ENCODE measurements at places on chromosomes 7 and 10. TPM values are rescaled to one million over a fixed set of nuclear protein-coding genes. Genes with fewer than 3 reads are reported as not detected.

Gene NKX1-2
- not detected for total RNA-seq

GRCh38 chr10:75845176-75845947, 413.9 kb downstream of the LRMDA start:
- H3K27ac ChIP-seq: no peak overlapping the region
- no peak overlapping the region for H3K4me3 ChIP-seq
- H3K36me3 ChIP-seq: no peaks in the 10 kb centered on the region
- no peak for DNase-seq
- H3K27me3 ChIP-seq: no peaks in the 10 kb centered on the region
- H3K4me1 ChIP-seq: peaks cover 12% of the 10 kb centered on the region

DNA sequence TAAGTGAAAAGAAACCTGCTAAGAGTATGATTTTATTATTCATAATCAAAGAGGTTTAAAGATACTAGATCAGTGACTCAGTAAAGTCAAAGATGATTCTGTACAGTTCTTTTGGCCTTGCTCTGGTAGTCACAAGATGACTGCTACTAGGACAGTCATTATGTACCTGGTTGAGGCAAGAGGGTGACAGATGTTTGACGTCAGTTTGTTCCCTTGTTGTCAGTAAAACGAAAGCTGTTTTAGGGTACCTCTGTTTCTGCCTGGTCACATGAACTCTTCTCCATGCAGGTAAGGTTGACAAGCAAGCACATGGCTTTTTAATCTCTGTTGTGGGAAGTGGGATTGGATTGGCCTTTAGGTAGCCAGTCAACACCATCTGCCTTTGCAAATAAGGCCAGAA, 308.0 kb downstream of the EXOC4 start:
- no peaks in the 10 kb centered on the region for H3K36me3 ChIP-seq
- no peak for DNase-seq
- no peak overlapping the region for H3K4me3 ChIP-seq
- no peak overlapping the region for H3K27ac ChIP-seq

DNA sequence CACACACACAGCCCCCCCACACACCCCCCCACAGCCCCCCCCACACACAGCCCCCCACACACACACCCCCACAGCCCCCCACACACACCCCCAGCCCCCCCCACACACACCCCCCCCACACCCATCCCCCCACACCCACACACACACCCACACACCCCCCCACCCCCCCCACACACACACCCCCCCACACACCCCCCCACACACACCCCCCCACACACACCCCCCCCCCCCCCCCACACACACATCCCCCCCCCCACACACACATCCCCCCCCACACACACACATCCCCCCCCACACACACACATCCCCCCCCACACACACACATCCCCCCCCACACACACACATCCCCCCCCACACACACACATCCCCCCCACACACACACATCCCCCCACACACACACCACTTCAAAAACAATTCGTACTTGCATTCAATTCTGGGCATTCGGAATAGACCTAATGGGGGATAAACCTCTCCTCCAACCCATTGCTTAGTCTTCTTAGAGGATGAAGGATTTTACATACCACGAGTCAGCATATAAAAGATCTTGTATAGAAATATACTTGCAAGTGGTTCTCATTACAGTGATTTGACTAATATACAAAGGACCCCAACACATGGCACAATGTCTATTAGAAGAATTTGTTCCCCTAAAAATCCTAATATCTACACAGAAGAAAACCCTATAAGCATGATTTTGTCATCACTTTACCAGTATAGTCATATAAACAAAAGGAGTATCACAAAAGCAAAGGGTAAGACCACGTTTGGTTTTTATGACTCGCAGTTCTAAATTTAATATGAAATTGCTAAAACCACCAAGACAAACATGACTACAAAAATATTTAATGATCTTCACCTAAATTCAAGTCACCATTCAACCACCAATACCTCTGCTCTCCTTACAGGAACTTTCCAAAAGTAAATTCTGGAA, 80.9 kb downstream of the DIP2C start:
- H3K27ac ChIP-seq: no peak overlapping the region
- H3K27me3 ChIP-seq: no peaks in the 10 kb centered on the region
- no peaks in the 10 kb centered on the region for H3K4me1 ChIP-seq
- H3K4me3 ChIP-seq: no peak overlapping the region
- no peaks in the 10 kb centered on the region for H3K36me3 ChIP-seq

Gene CPXM2
- 6.3 TPM for total RNA-seq

GRCh38 chr7:19336836-19337383, 191.7 kb upstream of the FERD3L start:
- H3K36me3 ChIP-seq: no peaks in the 10 kb centered on the region
- no peak for DNase-seq
- no peaks in the 10 kb centered on the region for H3K4me1 ChIP-seq
- no peaks in the 10 kb centered on the region for H3K27me3 ChIP-seq
- no peak overlapping the region for H3K4me3 ChIP-seq
- no peak overlapping the region for H3K27ac ChIP-seq

DNA sequence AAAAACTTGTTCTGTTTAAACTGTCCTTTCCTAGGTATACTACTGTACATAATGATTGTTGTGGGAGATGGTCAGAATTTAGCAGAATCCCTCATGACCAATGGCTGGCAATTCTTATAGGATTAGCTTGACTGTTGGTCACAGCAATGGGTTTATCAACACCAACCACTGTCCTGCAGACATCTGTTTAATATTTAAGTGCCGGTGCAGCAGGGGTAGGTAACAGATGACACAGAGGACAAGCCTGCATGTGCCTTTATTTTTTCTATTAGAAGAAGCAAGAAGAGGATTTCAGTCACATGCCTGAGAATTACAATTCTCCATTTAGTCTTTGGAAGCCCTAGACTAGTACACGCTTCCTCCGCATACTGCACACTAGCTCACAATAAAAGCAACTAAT, 48.4 kb downstream of the CCDC6 start:
- H3K27me3 ChIP-seq: no peaks in the 10 kb centered on the region
- H3K27ac ChIP-seq: no peak overlapping the region
- H3K36me3 ChIP-seq: no peaks in the 10 kb centered on the region
- H3K4me1 ChIP-seq: peaks cover 8% of the 10 kb centered on the region
- no peak for DNase-seq

DNA sequence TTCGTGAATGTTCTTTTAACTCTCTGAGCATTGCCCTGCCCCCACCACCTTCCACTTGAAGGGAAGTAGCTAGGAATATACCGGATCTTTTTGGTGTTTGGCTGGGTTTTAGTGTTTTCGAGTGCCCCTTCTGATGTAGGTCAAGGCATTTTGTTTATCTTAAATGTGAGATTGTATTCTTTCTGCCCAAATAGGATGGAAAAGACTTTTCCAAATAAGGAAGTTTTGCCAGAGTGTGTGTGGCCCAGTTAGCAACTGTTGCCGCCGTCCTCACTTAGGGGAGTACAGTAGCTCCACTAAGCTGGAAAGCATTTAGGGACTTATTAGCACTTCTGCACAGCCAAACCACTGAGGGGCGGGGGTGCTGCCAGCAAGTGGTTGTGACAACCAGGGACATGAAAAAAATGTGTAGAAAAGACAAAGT, 29.8 kb upstream of the VCL start:
- DNase-seq: no peak
- no peaks in the 10 kb centered on the region for H3K27me3 ChIP-seq
- no peaks in the 10 kb centered on the region for H3K36me3 ChIP-seq
- no peak overlapping the region for H3K4me3 ChIP-seq

DNA sequence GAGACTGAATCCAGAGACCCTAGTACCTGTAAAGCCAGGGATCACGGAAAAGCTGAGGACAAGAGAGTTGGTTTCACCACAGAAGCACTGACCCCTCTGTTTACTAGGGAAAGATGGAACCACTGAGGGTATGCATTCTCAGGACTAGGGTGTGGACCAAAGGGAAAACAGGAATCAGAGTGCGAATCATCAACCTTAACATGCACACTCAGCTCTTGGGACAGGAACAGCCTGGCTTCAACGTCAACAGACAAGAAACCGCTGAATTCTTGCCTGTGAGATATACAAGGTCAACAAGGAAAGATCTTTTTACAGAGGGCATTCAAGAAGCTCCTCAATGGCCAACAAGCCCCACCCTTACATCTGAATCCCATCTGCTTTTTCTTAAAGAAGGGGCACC, 14.9 kb downstream of the TNRC18 start:
- peaks cover 41% of the 10 kb centered on the region for H3K4me1 ChIP-seq
- peaks cover 27% of the 10 kb centered on the region for H3K36me3 ChIP-seq
- no peaks in the 10 kb centered on the region for H3K27me3 ChIP-seq
- H3K4me3 ChIP-seq: no peak overlapping the region

DNA sequence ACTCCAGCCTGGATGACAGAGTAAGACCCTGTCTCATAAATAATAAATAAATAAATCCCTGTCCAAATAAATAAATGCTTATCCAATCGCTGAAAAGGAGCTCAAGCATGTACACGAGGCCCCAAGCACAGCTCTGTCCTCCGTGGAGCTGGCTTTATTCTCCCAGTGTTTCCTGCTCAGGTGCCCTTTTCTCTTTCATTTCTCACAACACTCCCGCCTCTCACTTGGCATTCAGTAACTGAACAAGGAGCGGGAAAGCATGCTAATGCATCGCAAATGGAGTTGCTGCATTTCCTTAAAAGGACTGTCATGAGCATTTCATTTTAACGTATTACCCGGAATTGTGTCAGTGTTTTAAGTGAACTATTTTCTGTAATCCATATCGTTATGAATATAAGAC, 210.9 kb upstream of the C7orf33 start:
- DNase-seq: no peak
- no peak overlapping the region for H3K27ac ChIP-seq
- H3K4me1 ChIP-seq: no peaks in the 10 kb centered on the region
- H3K27me3 ChIP-seq: no peaks in the 10 kb centered on the region

- no peak overlapping the region for H3K4me3 ChIP-seq
- H3K4me1 ChIP-seq: peaks cover 6% of the 10 kb centered on the region
- H3K27me3 ChIP-seq: no peaks in the 10 kb centered on the region
- DNase-seq: no peak
Observed at GRCh38 chr10:22570733-22571430, 143.5 kb downstream of the PIP4K2A start.

GRCh38 chr7:159092701-159093121, 52.0 kb downstream of the VIPR2 start:
- H3K27me3 ChIP-seq: no peaks in the 10 kb centered on the region
- no peak for DNase-seq
- no peak overlapping the region for H3K27ac ChIP-seq
- H3K4me3 ChIP-seq: no peak overlapping the region
- no peaks in the 10 kb centered on the region for H3K36me3 ChIP-seq
- no peaks in the 10 kb centered on the region for H3K4me1 ChIP-seq

GRCh38 chr7:139627831-139628230, 104.3 kb downstream of the CLEC2L start:
- H3K4me1 ChIP-seq: peaks cover 9% of the 10 kb centered on the region
- H3K4me3 ChIP-seq: no peak overlapping the region
- no peak overlapping the region for H3K27ac ChIP-seq
- no peaks in the 10 kb centered on the region for H3K27me3 ChIP-seq
- no peak for DNase-seq

Gene CNPY4
- 10.5 TPM for total RNA-seq

- peak overlapping the region; percentile 55 for H3K27ac ChIP-seq
- H3K36me3 ChIP-seq: no peaks in the 10 kb centered on the region
- no peak for DNase-seq
- H3K4me1 ChIP-seq: peaks cover 21% of the 10 kb centered on the region
- H3K4me3 ChIP-seq: no peak overlapping the region
Observed at GRCh38 chr10:4282496-4282895, 497.5 kb upstream of the KLF6 start.

- no peaks in the 10 kb centered on the region for H3K4me1 ChIP-seq
- no peak overlapping the region for H3K27ac ChIP-seq
- no peak for DNase-seq
- no peak overlapping the region for H3K4me3 ChIP-seq
Observed at GRCh38 chr7:150820148-150820547, 19.6 kb downstream of the TMEM176A start.

GRCh38 chr10:118076705-118077104, 30.0 kb upstream of the RAB11FIP2 start:
- H3K4me3 ChIP-seq: no peak overlapping the region
- H3K36me3 ChIP-seq: no peaks in the 10 kb centered on the region
- no peaks in the 10 kb centered on the region for H3K27me3 ChIP-seq
- H3K4me1 ChIP-seq: no peaks in the 10 kb centered on the region

- H3K27me3 ChIP-seq: no peaks in the 10 kb centered on the region
- no peaks in the 10 kb centered on the region for H3K4me1 ChIP-seq
- DNase-seq: no peak
- H3K27ac ChIP-seq: no peak overlapping the region
Observed at GRCh38 chr7:15323550-15323949, 238.3 kb downstream of the AGMO start.

Gene ZNF107
- 4.3 TPM for total RNA-seq

Gene ZNF33A
- 30.2 TPM for total RNA-seq

- no peak for DNase-seq
- no peaks in the 10 kb centered on the region for H3K4me1 ChIP-seq
- H3K36me3 ChIP-seq: no peaks in the 10 kb centered on the region
Observed at GRCh38 chr7:42672339-42672999, 239.4 kb downstream of the C7orf25 start.

Gene MDH2
- total RNA-seq: 107 TPM

DNA sequence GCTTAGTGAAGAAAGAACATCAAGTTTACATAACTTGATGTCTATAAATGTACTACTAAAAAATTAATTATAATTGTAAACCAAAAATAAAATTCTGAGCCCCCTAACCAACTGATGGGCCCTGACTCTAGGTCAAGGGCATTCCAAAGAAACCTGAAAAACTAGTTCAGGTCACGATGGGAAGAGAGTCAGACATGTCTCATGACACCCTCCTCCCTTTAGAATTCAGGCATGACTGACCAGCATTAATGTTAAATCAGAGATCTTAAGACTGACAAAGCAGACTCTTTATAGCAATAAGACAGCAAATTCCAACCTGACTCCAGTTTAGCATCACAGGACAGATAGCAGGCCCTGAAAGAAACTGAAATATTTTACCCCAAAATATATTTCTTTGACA, 21.6 kb upstream of the OTUD1 start:
- no peaks in the 10 kb centered on the region for H3K36me3 ChIP-seq
- H3K4me3 ChIP-seq: no peak overlapping the region
- no peaks in the 10 kb centered on the region for H3K27me3 ChIP-seq
- DNase-seq: no peak

DNA sequence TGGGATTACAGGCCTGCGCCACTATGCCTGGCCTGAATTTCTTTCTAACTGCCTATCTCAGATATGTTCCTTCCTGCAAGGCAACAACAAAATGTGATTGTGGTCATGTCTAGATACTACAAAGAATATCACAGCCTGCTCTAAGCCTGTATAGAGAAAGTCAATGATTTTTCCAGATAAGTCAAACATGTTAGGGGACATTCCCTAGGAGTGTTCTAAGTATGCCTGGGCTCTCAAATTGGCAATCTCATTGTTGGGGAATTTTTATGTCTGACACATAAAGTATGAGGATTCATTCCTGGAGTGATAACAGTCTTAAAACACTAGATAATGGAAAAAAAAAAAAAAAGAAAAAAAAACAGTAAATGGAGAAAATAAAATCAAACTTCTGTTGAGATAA, 406.1 kb downstream of the GATA3 start:
- no peak for DNase-seq
- no peak overlapping the region for H3K4me3 ChIP-seq
- H3K36me3 ChIP-seq: no peaks in the 10 kb centered on the region
- H3K27ac ChIP-seq: no peak overlapping the region
